ENCODE measurements at places on chromosomes 7 and 10.

- DNase-seq = no peak
These were observed 250.4 kb downstream of the ELMO1 start for GRCh38 chr7:37198041-37198905.

GRCh38 chr10:29627201-29628132 lies 7.3 kb downstream of the SVIL start:
- DNase-seq = no peak

GRCh38 chr7:96691702-96692101 lies 17.9 kb downstream of the SEM1 start:
- DNase-seq = peak; percentile 3

DNA sequence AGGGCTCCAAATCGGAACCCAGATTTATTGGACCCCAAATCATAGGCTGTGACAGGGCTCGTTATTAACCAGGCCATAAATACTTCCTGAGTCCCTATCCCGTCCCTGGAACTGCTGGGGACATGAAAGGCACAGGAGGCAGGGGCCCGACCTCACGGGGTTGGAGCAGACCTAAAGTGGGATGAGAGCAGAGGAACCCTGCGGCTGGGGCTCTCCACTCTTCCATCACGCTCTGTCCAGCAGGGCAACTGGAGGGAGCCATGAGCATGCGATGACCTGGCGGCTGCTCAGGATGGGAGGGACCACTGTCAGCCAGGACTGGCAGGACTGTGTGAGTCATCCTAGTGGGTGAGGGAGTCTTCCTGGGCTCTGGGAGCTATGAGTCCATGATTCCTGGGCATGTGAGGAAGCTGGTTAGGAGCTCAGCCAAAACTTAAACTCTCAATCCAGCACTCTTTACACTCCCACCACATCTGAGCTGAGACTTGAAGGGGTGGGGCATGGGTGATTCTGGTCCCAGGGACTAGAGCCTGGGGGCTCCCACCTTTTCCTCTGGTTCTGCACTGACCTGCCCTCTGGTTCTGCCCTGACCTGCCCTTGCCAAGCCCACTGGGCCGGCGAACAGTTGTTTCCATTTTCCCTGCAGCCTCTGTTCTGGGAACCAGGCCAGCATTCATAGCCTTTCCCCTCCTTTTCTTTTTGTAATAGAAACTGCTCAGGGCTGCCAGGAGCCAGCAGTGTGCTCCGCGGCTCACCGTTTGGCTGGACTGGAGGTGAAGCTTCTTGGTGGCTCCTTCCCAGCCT lies 47.1 kb downstream of the SYPL1 start:
- DNase-seq = peak; percentile 14

DNA sequence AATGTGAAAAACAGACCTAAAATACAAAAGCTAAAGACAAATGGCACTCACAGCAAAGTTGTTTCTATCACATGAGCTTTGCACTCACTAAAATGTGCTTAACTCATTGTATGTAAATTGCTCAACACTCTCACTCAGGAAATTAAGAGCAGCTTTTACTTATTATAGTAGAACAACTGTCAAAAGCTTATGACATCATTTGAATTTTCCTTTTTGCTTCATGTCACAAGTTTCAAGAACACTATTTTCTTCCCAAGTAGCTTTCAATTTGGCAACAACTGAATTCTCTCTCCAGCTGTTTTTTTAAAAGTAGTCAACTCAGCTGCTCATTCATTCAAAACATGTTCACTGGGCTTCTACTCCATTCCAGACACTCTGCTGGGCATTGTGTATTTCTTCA lies 46.9 kb downstream of the ATE1 start:
- DNase-seq = peak; percentile 29

- no peak for DNase-seq
These were observed 36.0 kb downstream of the GNA12 start for GRCh38 chr7:2807845-2808772.

GRCh38 chr7:72403458-72404076 lies 8.6 kb downstream of the CALN1 start:
- DNase-seq = no peak

DNA sequence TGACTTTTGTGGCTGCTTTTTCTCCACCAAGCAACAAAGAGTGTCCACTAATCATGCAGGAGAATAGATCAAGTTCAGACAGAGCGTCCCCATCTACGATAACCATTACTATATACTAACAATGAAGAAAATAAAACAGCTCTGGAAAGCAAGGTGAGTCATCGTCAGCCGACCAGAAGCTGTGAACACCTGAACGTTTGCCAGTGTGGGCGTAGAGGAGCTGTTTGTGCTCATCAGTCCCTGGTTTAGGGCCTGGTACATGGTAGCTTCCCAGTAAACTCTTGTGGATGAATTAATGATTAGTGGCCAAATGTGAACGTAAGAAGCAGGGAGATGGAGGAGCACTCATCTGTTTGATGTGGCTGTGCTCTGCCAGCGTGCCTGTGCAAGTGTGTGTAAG lies 180.7 kb downstream of the EVX1 start:
- DNase-seq = no peak

- DNase-seq = no peak
These were observed 534.0 kb upstream of the ANKRD30A start for GRCh38 chr10:36591436-36591835.

- no peak for DNase-seq
These were observed 2.5 kb upstream of the CLDN4 start for GRCh38 chr7:73828107-73828803.

DNA sequence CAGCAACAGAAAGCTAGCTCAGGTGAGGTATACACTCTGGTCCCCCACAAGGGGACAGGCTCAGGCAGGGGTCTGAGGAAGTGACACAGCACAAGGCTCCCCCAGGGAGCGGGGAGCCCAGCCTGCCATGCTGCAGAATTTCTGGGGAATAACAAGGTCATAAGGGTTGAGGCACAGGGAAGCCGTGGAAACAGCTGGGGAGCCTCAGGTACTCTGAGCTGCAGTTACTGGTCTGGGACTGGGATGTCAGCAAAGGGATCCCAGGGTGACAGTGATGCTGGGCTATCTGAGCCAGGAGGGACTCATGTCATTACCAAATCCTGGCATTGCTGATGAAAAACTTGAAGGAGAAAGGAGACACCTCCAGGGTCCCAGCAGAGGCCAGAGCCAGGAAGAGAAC lies 64.4 kb upstream of the NANOS1 start:
- no peak for DNase-seq

GRCh38 chr7:134548877-134549276 lies at the start of gene AKR1B15:
Gene AKR1B15 (plus strand): TSS chr7:134549110. CDS start chr7:134564620, 15,510 bp downstream.
- no peak for DNase-seq

GRCh38 chr10:48946891-48947500 lies 7.4 kb upstream of the LRRC18 start:
- DNase-seq = no peak

DNA sequence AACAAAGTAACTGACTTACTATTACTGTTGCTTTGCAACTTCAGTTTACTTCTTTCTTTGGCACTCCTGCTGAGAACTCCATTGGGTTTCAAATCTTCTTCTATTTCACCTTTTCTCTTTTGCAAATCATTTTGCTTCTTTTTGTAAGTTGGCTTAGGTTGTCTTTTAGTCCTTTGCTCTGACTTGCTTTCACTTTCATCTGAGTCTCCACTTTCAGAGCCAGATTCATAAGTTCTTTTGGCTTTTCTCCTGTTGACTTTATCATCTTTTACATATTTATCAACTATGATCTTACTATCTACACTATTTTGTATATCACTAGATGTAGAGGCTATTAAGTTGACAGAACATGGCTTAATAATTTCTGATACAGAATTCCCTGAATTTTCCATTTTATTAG lies 73.4 kb downstream of the NRBF2 start:
- DNase-seq = no peak

DNA sequence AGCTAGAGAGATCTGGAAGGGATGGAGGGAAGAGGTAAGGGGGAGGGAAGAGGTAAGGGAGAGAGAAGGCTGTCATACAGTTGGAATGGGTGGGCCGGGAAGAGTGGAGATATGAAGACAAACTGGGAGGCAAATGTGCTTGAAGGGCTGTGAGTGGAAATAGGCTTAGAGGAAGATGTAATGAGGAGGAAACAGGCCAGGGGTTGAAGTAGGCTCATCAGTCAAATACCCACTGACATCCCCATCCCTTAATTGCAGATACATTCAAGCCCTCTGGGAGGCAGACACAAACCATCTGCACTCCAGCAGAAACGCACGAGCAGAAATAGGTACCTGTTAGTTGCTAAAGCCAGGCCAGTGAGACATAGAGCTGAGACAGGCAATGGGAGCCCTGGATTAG lies 2.1 kb downstream of the SYNPO2L start:
- DNase-seq = peak; percentile 92

- DNase-seq = no peak
These were observed 34.4 kb downstream of the PRTFDC1 start for GRCh38 chr10:24917979-24918378.

DNA sequence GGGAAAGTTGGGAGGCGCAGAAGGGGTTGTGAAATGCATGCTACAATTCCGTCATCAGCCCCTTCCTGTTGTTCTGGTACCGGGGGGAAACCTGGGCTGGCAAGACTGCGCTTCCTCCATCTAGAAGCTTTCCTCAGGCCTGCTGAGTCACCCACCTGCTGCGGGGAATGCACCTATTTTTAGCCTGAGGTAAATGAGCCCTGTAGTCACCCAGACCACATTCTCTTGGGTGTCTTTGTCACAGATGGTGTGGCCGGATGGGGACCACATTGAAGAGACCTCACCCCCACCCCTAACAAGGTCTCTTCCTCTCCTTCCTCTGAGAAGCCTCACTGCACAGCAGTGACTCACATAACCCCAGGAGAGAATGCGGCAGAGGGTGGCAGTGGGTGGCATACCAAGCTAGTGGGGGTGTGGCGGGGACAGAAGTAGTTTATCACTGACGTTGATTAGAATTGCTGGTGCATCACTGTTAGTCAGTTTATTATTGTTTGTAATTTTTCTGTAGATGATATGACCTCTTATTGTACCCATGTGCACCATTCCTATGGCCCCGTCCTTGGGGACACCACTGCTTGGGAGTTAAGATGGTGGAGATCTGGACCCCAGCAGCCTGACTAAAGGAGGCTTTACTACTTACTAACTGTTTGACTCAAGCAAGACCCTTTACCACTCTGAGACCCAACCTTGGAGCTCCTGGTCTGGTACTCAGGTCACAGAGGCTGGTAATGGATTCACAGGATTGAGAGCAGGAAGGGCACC lies 83.0 kb upstream of the DUSP5 start:
- DNase-seq = peak; percentile 97

DNA sequence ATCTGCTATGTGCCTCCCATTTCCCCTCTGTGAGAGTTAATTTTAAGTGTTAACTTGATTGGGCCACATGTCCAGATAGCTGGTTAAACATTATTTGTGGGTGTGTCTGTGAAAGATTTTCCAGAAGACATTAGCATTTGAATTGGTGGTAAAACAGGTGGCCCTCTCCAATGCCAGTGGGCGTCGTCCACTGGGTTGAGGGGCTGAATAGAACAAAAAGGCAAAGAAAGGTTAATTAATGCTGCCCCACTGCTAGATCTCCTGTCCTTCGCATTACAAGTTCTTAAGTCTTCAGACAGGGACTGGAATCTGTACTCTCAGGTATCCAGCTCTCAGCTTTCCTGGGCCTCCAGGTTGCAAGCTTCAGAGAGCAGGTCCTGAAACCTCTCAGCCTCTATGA lies 1160.9 kb upstream of the LRRN3 start:
- no peak for DNase-seq

DNA sequence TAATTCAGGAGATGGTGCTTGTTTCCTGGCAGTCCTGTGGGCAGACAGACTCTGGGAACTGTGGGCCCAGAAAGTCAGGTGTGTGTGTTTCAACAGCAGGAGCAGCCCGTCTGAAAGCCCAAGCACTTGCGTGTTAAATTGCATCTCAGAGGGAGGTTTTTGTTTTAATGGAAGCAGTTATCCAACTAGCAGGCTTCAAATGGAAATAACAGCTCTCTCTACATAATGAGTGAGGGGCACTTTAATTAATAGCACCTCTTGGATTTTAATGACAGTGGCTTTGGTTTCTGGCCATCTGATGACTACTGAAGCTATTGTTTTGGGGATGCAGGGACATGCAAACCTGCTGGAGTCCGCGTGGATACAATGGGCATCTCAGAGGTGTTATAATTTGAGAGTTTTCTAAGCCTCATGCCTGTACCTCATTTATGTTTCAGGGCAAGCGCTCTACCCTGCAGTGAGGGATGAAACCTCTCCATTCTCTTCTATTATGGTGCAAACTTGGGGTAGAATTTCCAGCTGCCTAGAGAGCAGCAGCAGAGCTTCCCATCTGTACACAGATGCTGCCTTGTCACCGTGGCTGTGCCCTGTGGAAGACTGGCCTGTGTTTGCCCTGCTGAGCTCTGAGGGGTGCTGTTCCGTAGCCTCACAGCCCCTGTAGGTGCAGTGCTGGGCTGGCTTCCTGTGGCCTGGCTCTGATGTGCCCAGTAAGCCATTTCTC lies 206.6 kb upstream of the GPR26 start:
- no peak for DNase-seq

- DNase-seq = no peak
These were observed 1.8 kb downstream of the SMURF1 start for GRCh38 chr7:99141841-99142726.

- DNase-seq = no peak
These were observed 79.6 kb downstream of the HGF start for GRCh38 chr7:81690251-81690650.

GRCh38 chr7:53426145-53426750 lies 390.8 kb downstream of the POM121L12 start:
- no peak for DNase-seq
